ENCODE measurements at places on chromosomes 11 and 22.

DNA sequence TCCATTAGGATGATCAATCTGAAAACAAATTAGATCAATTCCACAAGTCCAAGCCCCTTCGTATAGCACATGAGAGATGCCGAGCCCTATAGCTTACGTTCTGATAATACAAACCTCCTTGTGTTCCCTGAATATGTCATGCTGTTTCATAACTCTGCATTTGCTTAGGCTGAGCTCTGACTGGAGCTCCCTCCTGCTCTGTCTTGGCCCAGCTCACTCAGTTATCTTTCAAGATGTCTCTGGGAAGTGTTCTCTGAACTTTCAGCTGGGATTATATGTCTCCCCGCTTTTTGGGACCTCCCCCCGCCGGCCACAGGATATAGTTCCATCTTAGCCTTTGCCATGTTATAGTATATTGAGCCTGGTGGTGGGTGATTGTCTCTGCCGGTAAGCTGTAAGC lies 44.0 kb downstream of the FDX1 start:
- DNase-seq: no peak

DNA sequence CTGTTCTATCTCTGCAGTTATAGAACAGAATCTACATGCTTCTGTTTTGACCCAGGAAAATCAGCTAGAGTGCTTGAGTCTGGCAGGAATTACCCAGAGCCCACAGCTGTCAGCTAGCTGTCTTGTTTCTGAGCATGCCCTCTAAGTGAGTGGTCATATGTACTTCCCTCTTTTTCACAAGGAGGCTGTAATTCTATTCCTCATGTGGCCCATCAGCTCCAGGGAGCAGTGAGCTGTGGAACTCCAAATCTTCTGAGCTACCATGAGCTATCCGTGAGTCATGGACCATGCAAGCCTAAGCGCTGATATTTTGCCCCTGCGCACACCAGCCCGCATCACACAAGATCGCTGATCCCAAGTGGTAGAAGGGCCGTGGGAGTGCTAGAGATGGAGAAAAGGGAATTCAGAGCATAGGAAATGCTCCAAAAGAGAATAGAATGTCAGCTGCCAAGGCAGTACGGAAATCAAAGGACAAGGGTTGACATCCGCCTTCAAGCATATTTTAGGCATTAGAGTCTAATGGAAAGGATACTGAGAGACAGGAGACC lies 5.4 kb downstream of the FJX1 start:
- DNase-seq: no peak

- no peak for DNase-seq
These were observed 10.3 kb downstream of the FXYD2 start for GRCh38 chr11:117814204-117814765.

GRCh38 chr11:109326781-109327180 lies 95.2 kb upstream of the C11orf87 start:
- DNase-seq: no peak

- no peak for DNase-seq
These were observed 20.0 kb upstream of the TOP3B start for GRCh38 chr22:22002526-22003055.

Data from stimulated activated CD8-positive, alpha-beta memory T cell treated with anti-CD3 and anti-CD28 coated beads, Interleukin-7, amount 100 ng/mL, for 4 hours (primary cell).